ENCODE measurements at places on chromosomes 5 and 9.

DNA sequence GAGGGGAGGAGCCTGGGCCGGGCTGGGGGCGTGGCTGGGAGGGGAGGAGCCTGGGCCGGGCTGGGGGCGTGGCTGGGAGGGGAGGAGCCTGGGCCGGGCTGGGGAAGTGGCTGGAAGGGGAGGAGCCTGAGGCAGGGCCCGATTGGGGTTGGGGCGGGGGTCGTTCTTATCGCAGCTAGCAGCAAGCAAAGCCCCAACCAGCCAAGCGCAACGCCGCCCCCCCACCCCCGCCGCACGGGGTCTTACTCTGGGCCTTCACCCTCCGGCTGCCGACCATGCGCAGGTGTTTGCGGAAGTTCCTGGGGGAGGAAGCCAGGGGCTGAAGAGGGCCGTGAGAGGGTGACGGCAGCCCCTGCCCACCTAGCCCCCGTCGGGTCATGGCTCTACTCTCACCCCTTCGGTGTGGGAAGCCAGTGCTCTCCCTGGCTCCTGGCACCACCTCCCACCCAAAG is 5.0 kb downstream of the NSMF start:
- DNase-seq, result no peak

GRCh38 chr5:157541447-157542118 is 34.0 kb downstream of the ADAM19 start:
- DNase-seq, result no peak

- DNase-seq, result peak; percentile 50
Observed at GRCh38 chr9:110179734-110180133, 28.2 kb downstream of the C9orf152 start.

GRCh38 chr5:39822020-39822419 is 397.2 kb upstream of the DAB2 start:
- no peak for DNase-seq

DNA sequence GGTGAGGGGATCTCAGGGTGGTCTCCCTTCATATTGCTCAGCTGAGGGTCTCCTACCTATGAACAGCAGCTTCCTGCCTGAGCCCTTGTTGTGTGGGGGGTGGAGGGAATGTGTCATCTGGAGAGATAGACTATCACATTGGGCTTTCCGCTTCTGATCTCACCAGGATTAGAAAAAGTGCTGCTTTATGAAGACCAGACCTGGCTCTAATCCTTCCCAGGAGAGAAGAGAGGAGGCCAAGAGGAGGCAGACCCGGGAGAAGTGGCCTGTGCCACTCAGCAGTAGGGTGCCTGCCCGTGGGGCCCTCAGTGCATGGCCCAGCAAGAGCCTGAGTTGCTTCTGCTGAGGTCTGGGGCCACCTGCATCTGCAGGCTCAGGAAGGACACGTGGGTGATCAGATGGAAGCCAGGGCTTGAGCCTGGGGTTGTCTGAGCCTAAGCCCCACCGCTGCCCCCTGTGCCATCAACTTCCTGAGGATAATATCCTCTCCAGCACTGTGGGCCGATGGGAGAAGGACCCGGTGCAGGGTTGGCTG is 22.1 kb upstream of the COL5A1 start:
- DNase-seq, result no peak

GRCh38 chr9:72960446-72960845 is 7.6 kb upstream of the ALDH1A1 start:
- no peak for DNase-seq

DNA sequence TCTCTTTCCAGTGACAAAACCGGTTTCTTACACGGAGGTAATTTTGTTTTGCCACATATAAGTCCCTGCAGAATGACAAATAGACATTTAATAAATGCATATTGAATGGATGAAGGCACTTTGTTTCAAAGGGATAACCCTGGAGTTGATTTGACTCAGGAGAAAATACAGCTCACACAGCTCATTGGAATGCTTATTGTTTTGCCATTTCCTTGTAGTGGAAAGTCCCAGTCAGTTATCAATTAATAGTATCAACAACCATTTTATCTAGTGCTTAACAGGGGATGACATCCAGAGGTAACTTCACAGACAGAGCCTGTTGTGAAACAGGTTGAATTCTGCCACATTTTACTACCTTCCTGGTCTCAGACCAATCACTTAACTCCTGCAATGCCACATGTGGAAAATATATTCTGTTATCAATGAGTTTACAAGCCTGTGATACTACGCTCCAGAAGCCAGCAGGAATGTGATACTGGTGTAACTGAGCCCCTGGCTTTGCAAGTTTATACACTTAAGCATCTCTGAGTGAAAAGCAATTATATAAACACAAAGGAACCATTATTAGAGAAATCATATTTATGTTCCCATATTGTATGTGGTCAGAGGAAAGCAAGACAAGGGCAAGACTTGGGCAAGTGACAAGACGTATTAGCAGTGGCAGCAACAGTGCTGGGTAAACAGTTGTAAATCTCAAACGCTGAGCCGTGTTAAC is 123.1 kb upstream of the ANKRD55 start:
- peak; percentile 78 for DNase-seq

- no peak for DNase-seq
Observed at GRCh38 chr9:16154521-16155078, 601.8 kb downstream of the CCDC171 start.

- peak; percentile 78 for DNase-seq
Observed at GRCh38 chr9:116549061-116549664, 137.9 kb upstream of the TRIM32 start.

GRCh38 chr9:125650271-125650737 is 56.7 kb downstream of the MAPKAP1 start:
- DNase-seq, result no peak

DNA sequence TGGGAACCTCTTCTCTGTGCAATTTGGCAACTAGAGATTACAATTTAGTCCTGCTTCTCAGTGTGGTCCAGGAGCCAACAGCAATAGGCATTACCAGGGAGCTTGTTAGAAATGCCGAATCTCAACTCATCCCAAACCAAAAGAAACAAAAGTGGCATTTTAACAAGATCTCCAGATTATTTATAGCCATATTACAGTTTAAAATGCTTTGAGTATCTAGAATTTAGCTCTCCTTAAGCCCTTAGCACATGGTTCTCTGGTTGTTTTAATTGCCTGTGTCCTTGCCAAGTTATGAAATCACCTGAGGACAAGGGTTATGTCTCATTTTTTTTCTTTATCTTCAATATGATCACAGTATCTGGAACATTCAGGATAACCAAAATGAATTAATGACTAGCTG is 51.6 kb upstream of the TAS2R1 start:
- no peak for DNase-seq

GRCh38 chr9:127965953-127966352 is 14.8 kb downstream of the EEIG1 start:
- no peak for DNase-seq

- no peak for DNase-seq
Observed at GRCh38 chr9:76891874-76892273, 14.0 kb downstream of the PRUNE2 start.

Data from ACHN (cell line).